ENCODE measurements at places on chromosomes 7 and 10.

GRCh38 chr10:58754469-58755339, 242.0 kb downstream of the BICC1 start:
- no peak for DNase-seq

GRCh38 chr10:101467286-101467770, 113.4 kb downstream of the BTRC start:
- peak; percentile 15 for DNase-seq

DNA sequence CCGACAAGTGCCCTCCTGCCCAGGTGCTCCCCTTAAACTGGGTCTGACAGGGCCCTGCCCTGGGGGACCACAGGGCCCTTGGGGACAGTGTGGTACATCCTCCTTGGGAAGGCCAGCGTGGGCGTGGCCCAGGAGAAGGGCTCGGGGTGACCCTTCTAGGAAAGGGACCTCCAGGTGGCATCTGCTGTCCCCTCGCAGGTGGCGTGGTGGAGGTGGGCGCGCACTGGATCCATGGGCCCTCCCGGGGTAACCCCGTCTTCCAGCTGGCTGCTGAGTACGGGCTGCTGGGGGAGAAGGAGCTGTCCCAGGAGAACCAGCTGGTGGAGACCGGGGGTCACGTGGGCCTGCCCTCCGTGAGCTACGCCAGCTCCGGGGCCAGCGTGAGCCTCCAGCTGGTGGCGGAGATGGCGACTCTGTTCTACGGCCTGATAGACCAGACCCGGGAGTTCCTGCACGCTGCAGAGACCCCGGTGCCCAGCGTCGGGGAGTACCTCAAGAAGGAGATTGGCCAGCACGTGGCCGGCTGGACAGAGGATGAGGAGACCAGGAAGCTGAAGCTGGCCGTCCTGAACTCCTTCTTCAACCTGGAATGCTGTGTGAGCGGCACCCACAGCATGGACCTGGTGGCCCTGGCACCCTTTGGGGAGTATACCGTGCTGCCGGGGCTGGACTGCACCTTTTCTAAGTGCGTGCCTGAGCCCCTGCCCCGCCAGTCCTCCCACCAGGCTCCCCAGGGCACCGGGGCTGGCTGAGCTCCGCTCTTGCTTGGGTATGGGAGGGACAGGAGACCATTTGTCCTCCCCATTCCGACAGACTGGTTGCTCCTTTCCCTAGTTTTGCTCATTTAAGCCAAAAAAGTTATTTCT, 972 bp downstream of the PAOX start:
- no peak for DNase-seq

GRCh38 chr10:62693306-62693705, 111.2 kb upstream of the ADO start:
- no peak for DNase-seq

DNA sequence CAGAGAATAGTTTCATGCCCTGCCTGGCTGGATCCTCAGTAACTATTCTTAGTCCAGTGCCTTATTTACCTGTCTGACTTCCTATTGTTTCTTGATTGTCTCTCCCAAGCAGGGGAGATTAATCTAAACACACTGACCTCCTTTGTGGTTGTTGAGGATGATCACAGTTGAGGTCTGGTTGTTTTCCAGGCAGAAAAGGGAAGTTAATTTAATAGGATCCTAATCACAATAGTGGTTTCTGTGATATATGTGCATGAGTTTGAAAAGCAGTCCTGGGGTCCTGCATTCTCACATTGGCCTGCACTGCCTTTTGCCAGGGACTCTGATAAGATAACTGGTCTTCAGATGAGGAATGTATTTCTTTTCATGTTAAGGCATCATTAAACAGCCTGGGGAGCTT, 130.1 kb downstream of the SND1 start:
- no peak for DNase-seq

DNA sequence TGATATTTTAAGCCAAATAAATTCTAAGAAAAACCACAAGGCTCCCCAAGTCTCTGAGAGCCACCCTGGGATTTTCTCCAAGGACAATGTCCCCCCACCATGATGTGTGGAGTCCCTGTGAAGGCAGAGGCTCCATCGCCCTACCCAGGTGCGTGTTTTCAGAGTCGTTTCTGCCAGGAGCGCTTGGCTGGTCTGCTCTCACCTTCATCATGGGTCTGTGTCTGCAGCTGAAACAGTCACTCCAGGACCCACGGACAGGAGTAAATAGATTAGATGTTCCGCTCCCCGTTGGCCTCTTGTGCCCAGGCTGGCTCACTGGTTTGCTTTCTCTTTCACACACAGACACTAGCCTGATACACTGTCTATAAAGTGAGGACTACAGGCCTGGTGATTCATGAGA, 217.5 kb downstream of the SFMBT2 start:
- DNase-seq = no peak

GRCh38 chr7:152984421-152984820, 224.9 kb downstream of the ACTR3B start:
- no peak for DNase-seq

DNA sequence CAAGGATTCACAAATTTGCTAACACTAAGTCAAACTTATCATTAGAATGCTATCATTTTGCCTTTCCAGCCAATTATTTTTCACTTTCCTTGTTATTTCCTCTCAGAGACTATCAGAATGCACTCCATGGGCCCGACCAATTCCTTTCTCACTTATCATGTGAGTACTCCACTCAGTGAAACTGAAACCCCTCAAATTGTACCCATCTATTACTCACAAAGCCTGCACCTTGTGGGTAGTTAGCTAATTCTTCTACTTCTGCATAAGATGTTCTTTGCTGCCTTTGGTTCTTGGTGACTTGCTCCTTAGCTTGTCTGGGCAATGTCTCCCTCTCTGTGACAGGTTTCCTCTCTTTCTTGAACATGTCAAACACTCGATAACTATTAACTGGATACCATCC, 35.2 kb upstream of the MBL2 start:
- no peak for DNase-seq

DNA sequence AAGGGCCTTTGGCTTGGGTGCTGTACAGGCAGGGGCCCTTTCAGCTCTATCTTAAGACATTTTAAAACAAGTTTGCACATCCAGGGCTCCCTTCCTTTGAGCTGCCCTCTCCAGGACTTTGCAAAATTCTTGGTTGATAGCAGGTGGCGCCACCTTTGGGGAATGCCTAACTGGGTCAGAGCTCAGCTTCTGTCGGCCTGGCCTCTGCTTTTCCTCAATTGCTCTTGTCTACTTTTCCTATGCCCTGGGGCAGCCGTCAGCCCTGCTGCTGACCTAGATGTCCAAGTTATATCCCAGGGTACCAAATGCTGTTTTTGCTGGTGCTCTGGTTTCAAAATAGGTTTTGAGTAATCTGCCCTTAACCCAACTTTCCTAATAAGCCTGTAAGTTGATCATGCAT, 65.8 kb downstream of the APBB1IP start:
- DNase-seq = peak; percentile 10

GRCh38 chr7:75727881-75728593, 10.7 kb downstream of the HIP1 start:
- DNase-seq = peak; percentile 32

- no peak for DNase-seq
Observed at GRCh38 chr10:89710753-89711152, 9.4 kb downstream of the KIF20B start.

DNA sequence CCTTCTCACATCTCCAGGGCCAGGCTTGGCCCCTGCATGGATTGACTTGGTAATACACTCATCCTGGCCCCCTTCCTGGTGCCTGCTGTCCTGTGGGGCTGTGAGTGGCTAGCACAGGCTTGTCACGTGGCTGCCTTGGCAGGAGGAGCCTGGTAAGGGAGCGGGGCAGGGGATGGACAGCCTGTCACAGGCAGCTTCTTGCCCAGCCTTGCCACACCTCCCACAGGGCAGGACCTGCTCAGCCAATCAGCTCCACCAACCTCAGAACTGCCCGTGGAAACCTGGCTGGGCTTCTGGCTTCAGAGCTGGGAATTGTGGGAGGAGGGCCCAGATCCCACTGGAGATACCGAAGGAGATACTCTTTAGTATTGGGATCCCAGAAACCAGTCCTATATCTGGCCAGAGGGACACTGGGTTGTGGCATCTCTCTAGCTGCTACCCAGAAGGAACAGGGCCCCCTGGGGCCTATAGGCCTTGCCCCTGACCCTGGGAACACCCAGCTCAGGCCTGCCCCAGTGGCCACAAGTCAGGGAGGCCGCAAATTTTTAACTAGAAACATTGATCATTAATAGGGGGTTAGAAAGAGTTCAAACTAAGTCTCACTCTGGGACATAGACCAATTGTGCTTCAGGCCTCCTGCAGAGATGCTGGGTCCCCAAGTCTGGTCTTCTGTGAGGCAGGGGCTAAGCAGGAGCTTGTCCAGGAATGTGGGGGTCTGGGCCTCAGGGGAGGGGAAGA, at the start of gene HOGA1:
Gene HOGA1, plus strand, starts transcription at position 330 of the 738 bp plus-strand sequence. Its CDS starts 315 bp downstream, at position 645.
- DNase-seq = no peak

- DNase-seq = no peak
Observed at GRCh38 chr7:137254766-137255165, 88.8 kb downstream of the PTN start.

DNA sequence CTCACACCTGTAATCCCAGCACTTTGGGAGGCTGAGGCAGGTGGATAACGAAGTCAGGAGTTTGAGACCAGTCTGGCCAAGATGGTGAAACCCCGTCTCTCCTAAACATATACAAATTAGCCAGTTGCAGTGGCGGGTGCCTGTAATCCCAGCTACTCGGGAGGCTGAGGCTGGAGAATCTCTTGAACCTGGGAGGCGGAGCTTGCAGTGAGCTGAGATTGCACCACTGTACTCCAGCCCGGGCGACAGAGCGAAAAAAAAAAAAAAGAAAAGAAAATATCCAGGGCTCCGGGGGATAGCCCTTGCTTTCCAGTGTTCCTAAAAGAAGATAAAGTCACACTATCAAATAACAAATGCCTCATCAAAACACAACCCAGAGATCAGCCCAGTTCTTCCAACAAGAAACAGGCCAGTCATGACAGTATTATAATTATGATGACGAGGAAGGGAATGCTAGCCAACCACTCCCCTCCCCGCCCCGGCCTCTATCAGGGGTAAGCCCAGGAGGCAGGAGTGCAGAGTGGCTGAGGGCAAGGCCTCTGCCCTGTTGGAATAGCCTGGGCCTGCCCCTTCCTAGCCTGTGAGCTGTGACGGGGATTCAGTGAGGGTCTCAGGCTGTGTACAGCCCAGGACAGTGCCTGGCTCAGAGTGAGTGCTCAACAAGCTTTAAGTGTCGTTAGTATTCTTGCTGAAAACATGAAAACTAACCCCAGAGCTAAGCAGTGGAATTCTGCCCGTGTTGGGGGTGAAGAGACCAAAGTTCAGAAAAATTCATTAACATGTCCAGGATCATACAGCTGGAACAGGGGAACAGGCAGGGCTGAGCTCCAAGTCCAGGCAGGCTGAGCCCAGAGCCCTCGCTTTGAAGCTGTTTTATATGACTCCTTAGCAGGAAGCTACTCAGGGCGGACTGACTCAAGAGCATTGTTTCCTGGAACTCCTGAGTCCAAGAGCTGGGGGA, 54.3 kb downstream of the FAM241B start:
- no peak for DNase-seq

DNA sequence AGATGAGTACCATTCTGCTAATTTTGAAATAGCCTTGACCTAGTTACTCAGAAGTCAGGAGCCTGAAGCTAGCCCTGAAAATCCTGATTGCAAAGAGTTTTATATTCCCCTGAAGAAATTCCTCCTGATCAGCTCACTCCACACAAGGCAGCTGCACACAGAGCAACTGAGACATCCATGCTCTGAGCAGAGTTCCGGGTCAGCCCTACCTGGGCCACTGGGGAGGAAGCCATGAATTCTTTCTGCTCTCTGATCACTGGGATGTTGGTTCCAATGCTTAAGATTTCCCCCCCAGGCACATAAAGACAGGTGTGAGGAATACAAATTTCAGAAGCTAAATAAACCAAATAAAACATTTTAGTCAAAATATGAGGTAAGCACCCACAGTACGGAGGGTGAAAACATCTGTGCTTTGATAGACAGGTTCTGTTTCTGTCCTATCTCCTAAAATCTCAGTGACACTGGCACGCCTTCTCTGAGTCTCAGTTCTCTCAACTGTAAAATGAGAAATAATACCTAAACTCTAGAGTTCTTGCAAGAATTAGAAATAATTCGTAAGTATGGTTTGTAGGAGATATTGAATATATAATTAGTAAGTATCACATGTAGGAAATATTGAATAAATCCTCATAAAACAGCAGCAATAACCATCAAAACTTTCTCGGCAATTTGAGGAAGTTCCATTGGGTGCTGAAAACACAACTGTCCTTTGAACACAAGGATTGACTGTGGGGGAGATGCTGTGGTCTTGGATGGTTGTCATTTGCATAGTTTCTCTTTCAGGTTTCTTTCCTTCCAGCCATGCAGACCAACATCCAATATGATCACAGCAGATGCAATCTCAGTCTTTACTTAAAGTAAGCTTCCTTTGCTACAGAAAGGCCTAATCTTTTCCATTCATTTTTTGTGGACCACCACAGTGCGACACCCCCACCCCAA, 133.0 kb upstream of the TNS3 start:
- DNase-seq = no peak

DNA sequence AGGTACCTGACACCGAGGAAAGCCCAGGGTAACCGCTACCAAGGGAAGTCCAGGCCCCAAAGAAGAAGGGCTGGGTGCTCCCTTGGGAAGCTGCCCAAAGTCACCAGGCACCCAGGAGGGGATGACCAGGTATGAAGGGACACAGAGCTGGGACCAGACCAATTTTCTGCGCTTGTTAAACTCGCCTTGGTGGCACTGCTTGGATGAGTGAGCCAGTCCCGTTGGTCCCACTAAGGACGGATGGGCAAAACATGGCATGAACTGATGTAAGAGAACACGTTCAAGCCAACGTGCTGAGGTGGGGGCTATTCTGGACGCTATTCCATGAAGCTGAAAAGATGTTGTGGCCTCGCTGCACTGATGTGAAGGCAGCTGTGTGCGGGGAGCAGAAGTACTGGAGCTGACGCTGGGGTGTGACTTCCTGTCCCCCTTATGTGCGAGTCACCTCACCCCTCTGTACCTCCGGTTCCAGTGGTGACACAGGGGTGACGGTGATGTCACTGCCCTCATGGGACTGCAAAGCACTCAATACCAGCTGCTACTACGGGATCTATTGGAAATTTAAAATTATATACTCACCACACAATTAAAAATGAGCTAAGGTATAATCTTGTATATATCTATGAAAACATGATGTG, 73.6 kb downstream of the COBL start:
- no peak for DNase-seq

DNA sequence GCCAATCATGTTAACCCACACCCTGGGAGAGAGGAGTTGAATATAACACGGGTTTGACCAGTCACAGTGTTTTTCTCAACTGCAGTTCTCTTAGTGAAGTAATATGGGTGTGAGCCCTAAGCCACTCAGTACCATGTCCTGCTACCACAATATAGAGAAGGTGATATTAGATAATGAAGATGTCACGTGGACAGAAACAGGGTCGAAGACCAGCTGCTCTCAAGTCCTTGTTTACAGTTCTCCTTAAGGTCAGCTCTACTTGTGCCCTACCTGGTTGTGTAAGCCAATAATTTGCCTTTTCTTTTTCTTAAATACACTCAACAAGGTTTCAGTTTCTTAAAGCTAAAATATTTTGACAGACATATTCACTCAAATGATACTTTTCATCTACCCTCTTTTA, 128.3 kb upstream of the POT1 start:
- DNase-seq = no peak

- no peak for DNase-seq
Observed at GRCh38 chr10:25713894-25714240, 220.2 kb upstream of the MYO3A start.
